ENCODE measurements at places on chromosomes 3 and 15.
A peak's percentile ranks its signal among the peaks of the same experiment; 100 is the strongest.

DNA sequence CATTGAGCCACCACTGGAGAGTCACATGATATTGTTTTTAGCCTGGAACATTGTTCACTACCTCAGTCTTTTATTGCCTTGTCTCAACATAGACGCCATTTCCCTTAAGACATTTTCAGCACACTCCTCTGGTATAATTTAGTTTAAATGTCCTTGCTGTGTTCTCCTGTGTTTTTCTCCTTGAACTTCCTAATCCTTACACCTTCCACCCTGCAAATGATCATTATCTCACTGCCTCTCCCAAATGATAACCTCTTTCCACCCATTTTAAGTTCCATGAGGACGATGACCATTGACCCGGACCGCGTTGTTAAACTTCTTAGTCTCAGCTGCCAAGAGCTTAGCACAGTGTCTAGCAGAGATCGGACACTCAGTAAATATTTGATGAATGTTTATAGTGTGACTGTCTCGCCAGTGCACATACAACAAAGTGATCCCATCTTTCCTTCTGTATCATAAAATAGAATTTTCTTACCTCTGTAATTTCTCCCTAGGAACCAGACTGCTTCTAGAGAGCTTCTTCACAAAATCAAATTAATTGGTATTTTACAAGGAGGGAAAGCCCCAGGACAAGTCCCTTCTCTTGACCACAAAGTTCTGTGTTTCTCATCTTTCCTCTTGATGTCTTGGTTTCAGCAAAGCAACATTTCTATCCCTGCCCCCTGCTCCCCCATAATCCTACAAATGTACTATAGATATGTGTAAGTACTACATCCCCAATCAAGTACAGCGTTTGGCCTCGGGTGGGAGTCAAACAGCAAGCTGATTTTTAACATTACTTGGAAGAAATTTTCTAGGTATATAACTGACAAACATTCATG lies 429.6 kb downstream of the LPP start:
- DNase-seq = peak; percentile 10

DNA sequence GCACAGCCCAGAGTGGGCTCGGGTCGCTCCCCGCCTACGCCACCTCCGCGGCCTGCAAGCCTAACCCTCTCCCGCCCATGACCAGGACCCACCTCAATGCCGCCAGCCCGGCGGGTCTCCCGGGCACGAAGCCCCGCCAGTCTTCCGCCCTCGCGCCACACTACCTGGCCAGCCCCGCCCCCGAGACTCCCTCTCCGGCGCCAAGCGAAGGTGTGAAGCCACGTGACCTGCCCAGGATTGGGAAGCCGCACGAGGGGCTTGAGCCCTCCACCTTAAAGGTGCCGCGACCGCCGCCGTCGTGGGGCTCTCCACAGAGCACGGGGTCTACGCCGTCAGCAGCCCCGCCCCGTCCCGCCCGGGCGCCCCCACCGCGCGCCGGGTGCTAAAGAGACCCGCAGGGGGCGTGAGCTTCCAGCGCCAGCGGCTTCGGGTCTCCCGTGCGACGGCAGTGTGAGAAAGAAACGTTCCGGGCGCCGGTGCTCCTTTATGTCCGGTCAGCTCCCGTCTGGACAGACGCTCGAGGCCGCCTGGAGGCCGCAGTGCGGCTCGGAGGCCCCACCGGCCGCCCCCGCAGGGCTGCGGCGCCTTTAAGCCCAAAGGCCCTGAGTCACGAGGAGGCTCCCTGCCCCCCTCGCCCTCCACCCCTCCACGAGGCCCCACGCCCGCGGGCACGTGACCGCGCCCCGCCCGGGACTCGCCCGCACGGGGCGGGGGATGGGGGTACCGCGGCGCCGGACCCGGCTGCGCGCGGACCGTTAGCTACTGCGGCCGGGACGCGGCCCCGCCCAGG lies at the start of gene CPEB1:
Gene CPEB1, minus strand, starts transcription at position 319 of the 790 bp plus-strand sequence. CDS start 18,904 bp downstream, outside the sequence.
- DNase-seq = no peak

- no peak for DNase-seq
These were observed 58.4 kb downstream of the TMEM44 start for GRCh38 chr3:194574639-194575483.

GRCh38 chr15:99958426-99959097 lies 225.3 kb upstream of the LYSMD4 start:
- no peak for DNase-seq

DNA sequence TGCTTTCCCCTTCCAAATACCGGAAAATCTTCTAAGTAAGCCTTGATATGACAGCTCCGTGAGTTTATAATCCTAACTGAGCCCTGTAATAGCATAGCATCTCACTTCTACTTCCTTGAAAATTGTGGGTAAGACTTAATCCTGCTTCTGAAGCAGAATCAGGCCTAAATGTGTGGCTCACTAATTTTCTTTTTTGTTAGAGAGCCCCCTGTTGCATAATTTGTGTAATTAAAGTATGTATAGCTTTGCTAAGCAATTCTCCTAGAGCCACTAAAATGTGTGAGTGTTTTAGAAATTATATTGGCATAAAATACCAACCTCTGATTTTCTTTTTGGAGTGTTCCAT lies 304.4 kb downstream of the FGF12 start:
- peak; percentile 20 for DNase-seq

GRCh38 chr15:31856581-31856980 lies 173.7 kb upstream of the CHRNA7 start:
- DNase-seq = no peak

- DNase-seq = peak; percentile 49
These were observed 1.6 kb upstream of the PPM1L start for GRCh38 chr3:160754371-160754854.

DNA sequence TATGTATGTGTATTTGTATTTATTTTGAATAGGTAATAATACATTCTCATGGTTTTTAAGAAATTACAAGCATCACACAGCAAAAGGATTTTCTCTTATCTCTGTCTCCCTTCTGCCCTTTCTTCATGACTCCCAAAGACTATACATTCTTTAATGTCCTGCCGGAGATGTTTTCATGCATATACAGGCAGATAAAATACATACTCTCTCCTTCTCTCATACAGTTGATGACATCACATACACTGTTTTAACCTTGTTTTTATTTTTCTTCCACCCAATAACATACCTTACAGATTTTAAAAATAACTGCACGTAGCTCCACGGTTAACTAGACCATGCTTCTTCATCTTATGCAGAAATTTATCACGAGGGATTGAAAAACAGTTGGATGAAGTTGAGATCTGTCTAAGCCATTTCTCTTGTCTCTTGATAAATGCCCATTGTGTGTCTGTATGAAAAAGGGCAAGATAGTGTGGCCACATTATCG lies 249.8 kb downstream of the EDEM1 start:
- no peak for DNase-seq

DNA sequence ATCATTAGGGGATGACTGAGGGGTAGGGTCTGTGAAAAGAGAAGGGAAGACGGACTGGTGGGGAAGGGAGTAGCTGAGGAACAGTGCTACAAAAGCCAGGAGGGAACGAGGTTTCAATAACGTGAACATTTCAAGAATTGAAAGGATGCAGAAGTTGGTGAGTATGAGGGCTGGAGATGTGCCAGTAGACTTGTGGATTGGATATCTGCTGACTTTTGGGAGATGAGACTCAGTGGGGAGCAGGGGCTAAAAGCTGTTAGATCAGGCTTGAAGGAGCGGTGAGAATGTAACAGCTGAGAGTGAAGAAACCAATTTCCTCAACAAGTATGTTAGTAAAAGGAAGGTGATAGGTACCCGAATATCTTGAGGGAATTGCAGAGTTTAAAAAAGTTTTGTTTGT lies 65.2 kb downstream of the GTPBP8 start:
- no peak for DNase-seq

GRCh38 chr3:36666166-36666565 lies 98.2 kb downstream of the DCLK3 start:
- no peak for DNase-seq

GRCh38 chr3:194285850-194286197 lies 65.3 kb downstream of the CPN2 start:
- DNase-seq = no peak

DNA sequence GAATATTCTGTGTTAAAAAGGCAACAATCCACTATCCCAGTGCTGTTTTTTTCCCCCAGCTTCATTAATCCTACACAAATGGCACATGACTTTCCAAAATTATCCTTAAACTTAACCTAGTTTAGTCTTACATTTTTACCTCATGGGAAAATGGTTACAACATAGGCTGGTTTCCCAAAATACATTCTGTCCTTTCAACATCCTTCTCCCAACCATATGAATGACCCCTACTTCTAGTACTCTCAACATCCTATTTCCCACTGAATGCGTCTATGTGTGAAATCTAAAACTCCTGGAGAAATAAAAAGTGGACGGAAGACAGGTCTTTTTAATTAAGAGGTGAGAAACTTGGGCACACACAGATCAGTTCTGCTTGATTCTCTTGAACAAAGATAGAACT lies 33.3 kb downstream of the ATOSA start:
- no peak for DNase-seq

DNA sequence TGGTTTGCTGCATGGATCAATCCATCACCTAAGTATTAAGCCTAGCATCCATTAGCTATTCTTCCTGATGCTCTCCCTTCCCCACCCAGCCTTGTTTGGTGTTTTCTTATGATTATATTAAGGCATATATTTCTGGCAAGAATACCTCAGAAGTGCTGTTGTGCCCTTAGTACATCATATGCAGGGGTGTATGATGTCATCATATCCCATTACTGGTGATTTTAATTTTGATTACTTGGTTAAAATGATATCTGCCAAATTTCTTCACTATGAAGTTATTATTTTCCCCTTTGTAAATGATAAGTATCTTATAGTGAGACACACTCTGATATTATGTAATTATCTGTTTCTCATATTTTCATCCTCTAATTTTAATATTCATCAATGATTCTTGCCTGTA lies 15.4 kb downstream of the SLC22A14 start:
- DNase-seq = no peak

DNA sequence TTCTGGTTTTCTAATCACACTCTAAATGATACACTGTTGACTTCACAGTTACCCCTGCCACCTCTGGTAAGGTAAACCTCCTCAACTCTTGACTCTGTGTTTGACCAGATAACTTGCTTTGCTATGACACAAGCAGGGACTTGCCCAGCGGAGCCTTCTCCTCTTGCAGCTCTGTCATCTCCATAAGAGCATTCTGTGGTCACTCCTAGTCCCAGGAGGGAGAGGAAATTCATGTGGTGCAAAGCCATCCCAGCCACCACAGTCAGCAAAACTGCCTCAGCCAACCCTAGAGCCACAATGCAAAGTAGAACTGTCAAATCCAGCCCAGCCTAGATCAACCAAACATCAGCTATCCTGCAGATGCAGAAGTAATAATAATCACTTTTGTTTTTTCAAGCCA lies 144.7 kb upstream of the GADL1 start:
- DNase-seq = no peak

DNA sequence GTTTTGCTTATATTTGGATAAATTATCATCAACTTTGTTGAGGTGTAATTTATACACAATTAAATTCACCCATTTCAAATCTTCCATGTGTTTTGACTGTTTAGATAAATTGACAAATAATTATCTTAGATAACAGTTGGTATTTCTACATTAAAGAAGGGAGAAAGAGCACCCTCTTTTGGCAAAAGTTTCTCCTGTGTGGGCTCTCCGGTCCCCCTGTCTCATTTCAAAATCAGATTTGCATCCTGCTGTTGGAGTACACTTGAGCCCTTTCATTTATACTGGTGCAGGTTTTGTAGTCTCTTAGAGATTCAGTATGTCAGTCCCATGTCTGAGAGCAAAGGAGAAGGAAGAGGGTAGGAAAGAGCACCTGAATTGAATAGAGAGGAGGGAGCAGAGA lies 49.4 kb downstream of the NKIRAS1 start:
- peak; percentile 47 for DNase-seq

DNA sequence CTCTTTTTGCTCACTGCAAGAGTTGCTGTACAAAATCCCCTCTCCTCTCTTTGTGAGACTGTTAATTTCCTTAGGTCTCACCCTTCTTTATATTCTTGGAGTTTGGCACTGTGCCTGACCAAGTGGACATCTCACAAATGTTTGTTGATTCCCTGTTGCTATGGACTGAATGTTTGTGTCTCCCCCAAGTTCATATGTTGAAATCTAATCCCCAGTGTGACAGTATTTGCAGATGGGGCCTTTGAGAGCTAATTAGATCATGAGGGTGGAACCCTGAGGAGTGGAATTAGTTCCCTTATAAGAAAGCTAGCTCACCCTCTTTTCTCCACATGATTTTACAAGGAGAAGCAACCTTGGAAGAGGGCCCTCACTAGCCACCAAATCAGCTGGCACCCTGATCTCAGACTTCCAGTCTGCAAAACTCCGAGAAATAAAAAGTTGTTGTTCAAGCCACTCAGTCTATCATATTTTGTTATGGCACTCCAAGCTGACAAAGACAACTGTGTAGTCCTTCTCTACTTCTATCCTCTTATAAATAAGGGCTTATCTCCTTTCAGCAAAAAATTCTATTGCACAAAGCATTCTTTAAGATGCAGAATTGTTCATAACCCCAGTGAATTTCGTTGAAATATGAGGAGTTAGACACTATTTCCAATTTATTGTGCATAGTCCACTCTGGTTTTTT lies 65.5 kb upstream of the NPHP3 start:
- DNase-seq = no peak

DNA sequence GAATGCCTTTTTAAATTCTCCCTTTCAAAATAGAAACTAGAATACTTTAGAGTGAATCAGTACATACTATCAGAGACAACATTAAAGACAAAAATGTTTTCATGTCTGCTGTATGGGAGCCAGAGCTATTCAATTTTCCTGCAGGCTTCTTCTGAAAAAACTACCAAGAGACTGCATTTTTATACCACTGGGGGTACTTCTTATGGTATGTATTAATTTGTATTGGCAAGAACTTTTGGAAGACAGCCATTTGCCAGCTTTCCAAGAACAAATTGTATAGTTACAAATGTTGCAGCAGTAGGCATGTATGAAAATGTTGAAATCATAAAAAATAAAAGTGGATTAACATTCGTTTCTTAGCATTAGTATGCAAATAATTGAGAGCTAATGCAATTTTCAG lies 1010.0 kb upstream of the CADM2 start:
- DNase-seq = no peak

GRCh38 chr15:101456057-101456739 lies 33.3 kb downstream of the PCSK6 start:
- no peak for DNase-seq

- DNase-seq = peak; percentile 22
These were observed 478 bp downstream of the GPR15 start for GRCh38 chr3:98532275-98532637.

GRCh38 chr15:62857411-62857853 lies 185.1 kb upstream of the TPM1 start:
- DNase-seq = no peak

DNA sequence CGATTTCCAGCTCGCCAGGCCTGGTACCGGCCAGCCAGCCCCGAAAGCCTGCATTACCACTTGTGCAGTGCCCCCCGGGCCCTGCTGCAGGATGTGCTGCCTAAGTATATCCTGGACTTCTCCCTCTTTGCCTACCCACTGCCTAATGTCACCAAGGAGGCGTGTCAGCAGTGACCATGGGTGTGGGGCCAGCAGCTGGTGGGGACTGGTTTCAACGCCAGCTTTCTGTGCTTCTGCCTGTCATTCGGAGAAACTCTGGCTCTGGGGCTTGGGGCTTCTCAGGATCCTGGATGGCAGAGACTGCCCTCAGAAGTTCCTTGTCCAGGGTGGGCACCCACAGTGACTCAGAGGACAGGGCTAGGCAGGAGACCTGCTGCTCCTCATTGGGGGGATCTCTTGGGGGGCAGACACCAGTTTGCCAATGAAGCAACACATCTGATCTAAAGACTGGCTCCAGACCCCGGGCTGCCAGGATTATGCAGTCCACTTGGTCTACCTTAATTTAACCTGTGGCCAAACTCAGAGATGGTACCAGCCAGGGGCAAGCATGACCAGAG lies 1.5 kb downstream of the CHST14 start:
- no peak for DNase-seq

Data from OCI-LY7 (cell line).